ENCODE measurements at places on chromosomes 2 and 18. TPM values are rescaled to one million over a fixed set of nuclear protein-coding genes. Genes with fewer than 3 reads are reported as not detected.
A peak's percentile ranks its signal among the peaks of the same experiment; 100 is the strongest.

DNA sequence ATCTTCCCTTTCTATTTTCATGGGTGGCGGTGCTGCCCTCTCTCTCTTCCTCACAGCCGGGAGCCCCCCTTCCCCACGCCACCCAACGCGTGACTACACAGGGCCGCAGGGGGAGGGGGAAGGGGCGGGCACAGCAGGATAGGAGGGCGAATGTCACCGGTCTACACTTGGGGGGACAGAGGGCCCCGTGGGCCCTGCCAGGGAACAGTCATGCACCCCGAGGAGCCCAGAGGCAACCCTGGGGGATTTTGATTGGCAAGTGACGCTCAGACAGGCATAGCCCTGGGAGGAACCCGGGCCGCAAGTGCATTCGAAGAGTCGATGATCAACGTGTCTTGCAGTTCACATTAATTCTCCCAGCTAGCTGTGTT, 91.1 kb upstream of the ANKRD30BL start:
- no peaks in the 10 kb centered on the region for H3K27me3 ChIP-seq
- no peak overlapping the region for H3K27ac ChIP-seq
- H3K4me3 ChIP-seq: no peak overlapping the region
- no peaks in the 10 kb centered on the region for H3K36me3 ChIP-seq
- no peaks in the 10 kb centered on the region for H3K4me1 ChIP-seq

DNA sequence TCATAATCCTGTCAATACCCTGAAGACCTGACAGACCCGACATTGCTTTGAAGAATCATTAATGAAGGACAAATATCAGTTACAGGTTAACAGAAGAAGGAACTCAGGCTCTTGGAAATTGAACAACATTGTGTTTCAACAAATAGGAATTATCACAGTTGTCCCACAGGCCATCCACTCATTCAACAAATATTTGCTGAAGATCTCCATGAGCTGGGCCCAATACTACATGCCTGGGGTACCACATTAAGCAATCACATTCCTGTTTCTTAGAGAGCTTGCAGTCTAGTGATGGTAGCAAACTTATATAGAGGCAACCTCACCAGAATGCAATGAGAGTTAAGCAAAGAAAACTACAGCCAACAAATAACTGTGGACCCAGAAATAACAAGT, 671.6 kb upstream of the ACVR2A start:
- no peak overlapping the region for H3K27ac ChIP-seq
- H3K4me1 ChIP-seq: no peaks in the 10 kb centered on the region
- no peaks in the 10 kb centered on the region for H3K27me3 ChIP-seq
- no peak overlapping the region for H3K4me3 ChIP-seq
- H3K36me3 ChIP-seq: no peaks in the 10 kb centered on the region
- no peak for DNase-seq

DNA sequence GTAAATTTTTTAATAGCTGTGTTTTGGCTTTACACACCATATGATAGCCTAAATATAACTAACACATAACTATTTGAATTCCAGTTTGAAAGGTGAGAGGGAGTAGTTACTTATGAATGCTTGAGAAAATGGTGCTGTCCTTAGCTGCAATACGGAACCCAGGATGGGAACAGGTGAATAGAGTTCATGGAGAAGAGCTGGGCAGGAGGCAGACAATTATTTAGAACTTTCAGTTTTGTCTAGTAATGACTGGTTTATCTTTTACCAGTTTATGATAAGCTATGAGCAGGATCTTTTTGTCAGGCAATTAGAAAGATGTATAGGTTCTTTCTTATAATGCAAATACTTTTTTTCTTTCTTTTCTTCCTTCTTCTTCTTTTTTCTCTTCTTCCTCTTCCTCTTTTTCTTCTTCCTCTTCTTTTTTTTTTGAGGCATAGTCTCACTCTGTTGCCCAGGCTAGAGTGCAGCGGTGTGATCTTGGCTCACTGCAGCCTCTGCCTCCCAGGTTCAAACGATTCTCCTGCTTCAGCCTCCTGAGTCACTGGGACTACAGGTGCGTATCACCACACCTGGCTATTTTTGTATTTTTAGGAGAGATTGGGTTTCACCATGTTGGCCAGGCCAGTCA, 25.9 kb downstream of the UBR3 start:
- DNase-seq: no peak
- peaks cover 11% of the 10 kb centered on the region for H3K4me1 ChIP-seq
- no peaks in the 10 kb centered on the region for H3K36me3 ChIP-seq
- no peak overlapping the region for H3K27ac ChIP-seq
- no peaks in the 10 kb centered on the region for H3K27me3 ChIP-seq

DNA sequence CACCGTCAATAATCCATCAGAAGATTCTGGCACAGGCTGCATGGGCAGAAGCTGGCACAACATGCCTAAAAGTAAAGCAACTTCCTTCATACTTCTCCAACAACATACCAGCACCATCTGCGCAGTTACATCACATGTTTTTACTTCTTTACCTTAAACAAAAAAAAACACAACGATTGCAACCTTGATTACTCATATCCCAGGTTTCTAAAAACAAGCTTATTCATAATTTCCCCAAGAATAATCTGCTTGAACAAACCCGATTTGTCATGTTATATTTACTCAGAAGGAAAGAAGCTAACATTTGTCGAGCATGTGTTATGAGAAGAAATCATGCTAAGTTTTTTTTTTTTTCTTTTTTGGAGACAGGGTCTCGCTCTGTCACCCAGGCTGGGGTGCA, 54.7 kb downstream of the THADA start:
- H3K27me3 ChIP-seq: no peaks in the 10 kb centered on the region
- H3K36me3 ChIP-seq: no peaks in the 10 kb centered on the region
- DNase-seq: no peak
- H3K4me3 ChIP-seq: no peak overlapping the region
- H3K4me1 ChIP-seq: peaks cover 9% of the 10 kb centered on the region

DNA sequence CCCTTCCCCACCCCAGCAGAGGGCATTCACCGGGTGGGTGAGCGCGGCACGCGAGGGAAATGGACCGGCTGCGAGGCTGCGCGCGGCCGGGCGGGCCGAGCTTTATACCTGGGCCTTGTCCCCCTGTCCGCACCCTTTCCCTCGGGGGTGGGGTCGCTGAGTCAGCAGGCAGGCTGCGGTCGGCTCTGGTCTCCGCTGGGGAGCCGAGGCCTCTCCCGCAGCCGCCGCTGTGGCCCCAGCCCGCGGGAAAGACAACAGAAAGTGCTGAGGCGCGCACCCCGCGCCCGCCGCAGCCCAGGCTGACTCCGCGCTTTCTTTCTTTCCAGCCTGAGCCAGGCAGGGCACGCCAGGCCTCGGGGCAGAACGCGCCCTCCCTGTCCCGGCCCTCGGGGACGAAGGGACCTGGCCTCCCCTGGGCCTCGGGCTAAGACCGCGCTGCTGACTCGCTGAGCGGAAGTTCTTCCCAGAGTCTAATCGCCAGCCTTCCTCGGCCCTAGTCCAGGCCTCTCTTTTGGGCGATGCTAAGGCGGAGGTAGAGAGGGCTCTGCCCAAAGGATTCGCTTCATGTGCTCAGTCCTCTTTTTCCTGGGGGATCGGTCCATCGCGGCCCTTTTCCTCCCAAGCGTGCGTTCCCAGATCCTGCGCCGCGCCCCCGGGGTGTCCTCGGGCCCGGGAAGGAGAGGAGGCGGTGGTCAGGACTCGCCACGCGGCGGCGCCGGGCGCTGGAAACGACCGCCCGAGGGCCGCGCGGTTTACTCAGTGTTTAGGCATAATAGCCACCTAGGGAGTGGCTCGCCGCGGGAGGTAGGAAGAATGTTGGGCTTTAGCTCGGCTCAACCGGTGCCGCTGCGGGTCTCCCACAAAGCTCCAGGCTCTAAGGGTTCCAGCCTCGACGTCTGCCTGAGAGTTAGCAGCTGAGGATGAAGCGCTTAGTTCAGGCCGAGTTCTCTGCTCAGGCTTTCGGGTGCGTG, at the start of gene CRYBA2:
CRYBA2 (minus strand) TSS at position 78 of the 971 bp plus-strand sequence. CDS start 246 bp downstream, outside the sequence.
- H3K27me3 ChIP-seq: peaks cover 65% of the 10 kb centered on the region
- H3K4me3 ChIP-seq: no peak within 1 kb of the TSS
- no peak within 1 kb of the TSS for H3K27ac ChIP-seq
- no peak for DNase-seq
- H3K36me3 ChIP-seq: no peaks in the 10 kb centered on the region

- no peak for DNase-seq
- H3K27me3 ChIP-seq: no peaks in the 10 kb centered on the region
- no peaks in the 10 kb centered on the region for H3K36me3 ChIP-seq
- no peak overlapping the region for H3K4me3 ChIP-seq
Measured at GRCh38 chr2:55108456-55109160, 58.4 kb upstream of the RTN4 start.

DNA sequence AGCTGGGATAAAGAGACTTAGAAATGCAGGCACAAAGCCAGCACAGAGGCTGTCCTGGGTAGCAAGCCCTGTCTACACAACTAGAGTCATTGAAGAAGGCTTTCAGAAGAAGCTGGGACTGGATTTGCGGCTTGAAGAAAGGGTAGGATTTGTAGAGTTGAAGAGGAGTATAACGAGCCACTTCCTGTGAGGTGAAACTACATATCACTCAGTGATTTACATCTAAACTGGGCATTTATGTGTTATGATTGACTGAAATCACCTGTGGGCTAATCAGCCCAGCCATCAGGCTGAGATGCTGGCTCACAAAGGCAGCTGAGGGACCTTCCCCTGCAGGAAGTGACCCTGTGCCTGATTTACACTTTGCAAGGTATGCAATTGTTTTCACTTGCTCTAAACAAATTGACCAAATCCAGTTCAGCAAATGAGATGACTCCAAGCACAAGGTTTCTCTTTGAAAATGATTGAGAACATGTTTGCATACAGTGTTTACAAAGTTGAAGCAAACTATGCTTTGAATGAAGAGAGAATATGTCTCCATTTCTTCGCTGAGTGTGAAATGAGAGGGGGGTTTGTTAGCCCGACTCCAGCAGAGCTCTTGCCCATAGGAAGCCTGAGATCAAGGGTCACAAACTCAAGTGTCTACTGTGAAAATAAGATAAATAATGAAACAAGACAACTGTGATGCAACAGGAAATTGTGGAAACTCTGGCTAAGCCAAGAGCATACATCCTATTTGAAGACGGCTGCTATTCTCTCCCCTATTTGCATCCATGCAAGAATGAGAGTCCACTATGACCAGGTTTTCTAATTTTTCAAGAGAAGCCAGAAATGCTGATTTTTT, 69.3 kb upstream of the HK2 start:
- H3K4me1 ChIP-seq: no peaks in the 10 kb centered on the region
- H3K4me3 ChIP-seq: no peak overlapping the region
- no peak overlapping the region for H3K27ac ChIP-seq
- H3K27me3 ChIP-seq: no peaks in the 10 kb centered on the region

GRCh38 chr2:42960842-42961180, 168.4 kb upstream of the HAAO start:
- H3K27me3 ChIP-seq: no peaks in the 10 kb centered on the region
- no peak for DNase-seq
- no peak overlapping the region for H3K27ac ChIP-seq
- H3K36me3 ChIP-seq: no peaks in the 10 kb centered on the region

DNA sequence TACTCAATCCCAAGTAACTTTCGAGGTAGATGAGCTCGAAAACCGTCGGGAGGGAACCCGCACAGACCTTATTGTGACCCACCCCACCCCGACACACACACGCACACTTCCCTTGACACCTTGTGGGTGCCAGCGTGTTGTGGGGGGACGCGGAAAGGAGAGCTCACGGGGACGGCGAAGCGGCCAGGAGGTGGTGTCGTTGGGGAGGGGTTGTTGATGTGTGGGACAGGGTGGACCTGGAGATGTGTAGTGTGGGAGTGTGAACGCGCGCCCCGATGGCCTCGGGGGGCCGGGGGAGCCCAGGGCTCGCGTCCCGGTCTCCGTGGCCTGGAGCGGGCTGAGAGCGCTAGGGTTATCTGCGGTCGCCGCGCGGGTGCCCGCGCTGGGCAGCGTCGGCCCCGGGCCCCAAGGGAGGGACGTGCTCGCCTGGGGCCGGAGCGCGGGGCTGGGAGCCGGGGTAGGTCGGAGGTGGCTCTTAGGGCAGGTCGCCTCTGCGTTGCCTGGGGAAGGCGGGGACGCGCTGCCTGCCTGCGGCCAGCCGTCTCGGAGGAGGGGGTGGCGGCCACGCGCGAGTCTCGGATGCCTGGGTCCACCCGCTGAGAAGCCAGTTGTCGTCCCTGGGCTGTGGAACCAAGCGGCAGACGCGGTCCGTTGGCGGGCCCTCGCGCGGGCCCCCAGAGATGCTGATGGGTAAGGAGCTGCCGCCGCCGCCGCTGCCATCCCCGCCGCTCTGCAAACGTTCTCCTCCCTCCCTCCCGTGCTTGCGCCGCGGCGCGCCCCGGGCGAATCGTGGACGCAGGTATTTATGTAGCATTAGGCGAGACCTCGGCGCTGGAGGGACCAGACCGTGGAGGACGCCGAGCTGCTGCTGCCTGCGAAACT, 1.6 kb downstream of the KLHL29 start:
- H3K27ac ChIP-seq: no peak overlapping the region
- peaks cover 11% of the 10 kb centered on the region for H3K27me3 ChIP-seq
- DNase-seq: no peak
- peak overlapping the region; percentile 41 for H3K4me3 ChIP-seq

DNA sequence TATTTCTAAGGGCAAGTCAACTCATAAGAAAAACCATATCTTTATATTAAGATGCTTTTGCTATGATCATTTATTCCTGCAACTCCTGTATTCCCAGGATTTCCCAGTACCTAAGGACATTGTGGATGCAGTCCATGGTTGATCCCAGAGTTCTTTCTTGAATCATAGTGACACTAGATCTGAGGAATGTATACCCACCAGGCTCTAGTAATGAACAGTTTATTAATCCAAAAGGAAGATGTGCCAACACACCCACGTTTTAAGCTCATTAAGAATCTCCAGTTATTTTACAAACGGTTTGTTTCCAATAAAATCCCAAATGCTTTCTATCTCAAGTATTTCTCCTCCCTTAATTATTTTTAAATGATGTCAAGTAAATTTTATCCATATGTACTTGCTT, 210.8 kb upstream of the ZEB2 start:
- no peaks in the 10 kb centered on the region for H3K4me1 ChIP-seq
- no peaks in the 10 kb centered on the region for H3K27me3 ChIP-seq
- no peak overlapping the region for H3K27ac ChIP-seq
- H3K36me3 ChIP-seq: no peaks in the 10 kb centered on the region
- no peak overlapping the region for H3K4me3 ChIP-seq

DNA sequence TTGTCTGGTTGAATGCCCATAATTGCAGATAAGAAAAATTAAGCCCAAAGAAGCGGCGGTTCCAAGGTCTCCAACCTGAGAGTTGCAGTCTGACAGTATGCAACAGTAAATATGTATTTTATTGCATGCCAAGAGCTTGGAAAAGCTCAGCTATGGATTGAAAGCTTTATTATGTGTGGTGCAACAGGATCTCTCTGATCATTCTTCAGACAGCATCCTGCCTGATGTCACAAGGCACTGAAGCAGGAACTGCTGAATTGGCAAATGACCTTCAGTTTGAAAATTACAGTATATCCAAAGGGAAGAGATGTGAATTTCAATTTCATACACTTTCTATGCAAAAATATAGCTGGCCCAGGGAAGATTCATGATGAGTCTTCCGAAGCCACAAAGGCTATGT, 42.5 kb downstream of the DOCK10 start:
- H3K4me1 ChIP-seq: peaks cover 46% of the 10 kb centered on the region
- H3K27me3 ChIP-seq: no peaks in the 10 kb centered on the region
- no peak for DNase-seq
- H3K27ac ChIP-seq: no peak overlapping the region
- no peaks in the 10 kb centered on the region for H3K36me3 ChIP-seq

The SATB2 gene
- total RNA-seq: 0.09 TPM

The SERPINB2 gene
- total RNA-seq: 1.7 TPM

The TLX2 gene
- 0.60 TPM for total RNA-seq

The GDF7 gene
- not detected for total RNA-seq

The NTSR2 gene
- total RNA-seq: not detected

The MARCHF4 gene
- total RNA-seq: not detected

The SH3BP4 gene
- total RNA-seq: 0.18 TPM

The ZNF638 gene
- total RNA-seq: 77.9 TPM

The CIDEA gene
- not detected for total RNA-seq

The GULP1 gene
- not detected for total RNA-seq
